ENCODE measurements at places on chromosomes 6 and 20.
A peak's percentile ranks its signal among the peaks of the same experiment; 100 is the strongest.

- peak; percentile 47 for DNase-seq
Observed at GRCh38 chr6:13427801-13428582, 59.4 kb downstream of the GFOD1 start.

DNA sequence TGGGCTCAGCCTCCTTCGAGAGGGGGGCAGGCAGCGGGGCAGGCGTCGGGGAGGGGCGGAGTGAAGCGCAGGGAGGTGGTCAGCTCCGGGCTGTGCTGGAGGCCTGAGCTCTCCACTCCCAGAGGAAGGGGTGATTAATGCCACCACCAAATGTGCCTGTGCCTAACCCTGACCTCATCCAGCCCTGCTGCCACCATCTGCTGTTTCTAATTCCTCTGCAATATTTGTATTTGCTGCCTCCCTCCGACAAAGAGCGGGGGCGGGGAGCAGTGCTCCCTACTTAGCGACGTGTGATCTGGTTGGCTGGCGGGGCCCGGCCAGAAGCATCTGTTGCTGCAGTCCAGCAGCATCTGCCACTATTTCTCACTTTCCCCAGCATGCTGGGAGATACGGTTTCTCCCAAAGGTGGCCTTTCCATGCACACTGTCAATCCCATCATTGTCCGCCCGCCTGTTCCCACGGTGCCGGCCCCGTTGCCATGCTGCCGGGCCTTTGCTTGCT is 47.0 kb downstream of the DLL1 start:
- no peak for DNase-seq

- no peak for DNase-seq
Observed at GRCh38 chr6:17431581-17431980, 38.2 kb downstream of the CAP2 start.

DNA sequence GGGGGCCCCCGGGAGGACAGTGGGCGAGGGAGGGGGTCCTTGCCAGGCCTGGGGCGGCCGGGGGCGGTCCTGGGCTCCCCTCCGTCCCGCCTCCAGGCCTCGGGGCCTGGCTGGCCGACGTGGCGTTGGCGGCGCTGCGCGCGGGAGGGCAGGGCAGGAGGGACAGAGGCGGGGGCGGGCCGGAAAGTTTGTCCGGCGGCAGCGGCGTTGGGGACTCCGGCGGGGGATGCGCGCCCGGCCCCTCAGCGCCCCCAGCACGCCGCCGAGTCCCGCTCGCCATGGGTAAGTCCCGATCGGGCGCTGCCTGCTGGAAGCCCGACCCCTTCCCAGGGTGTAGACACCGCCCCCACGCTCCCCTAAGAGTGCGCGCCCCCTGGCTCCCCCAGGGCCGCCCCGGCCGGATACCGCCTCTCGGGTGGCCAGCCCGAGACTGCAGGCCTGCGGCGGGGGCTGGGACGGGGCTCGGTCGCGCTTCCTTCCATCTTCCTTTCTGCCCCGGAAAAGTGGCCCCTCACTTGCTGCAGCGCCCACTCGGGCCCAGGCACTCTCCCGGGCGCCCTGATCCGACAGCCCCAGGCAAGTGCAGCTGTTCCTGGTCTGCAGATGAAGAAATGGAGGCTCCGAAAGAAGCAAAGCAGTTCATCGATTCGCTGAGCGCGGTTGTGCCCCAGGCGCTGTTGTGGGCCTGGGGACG is at the start of gene SLC2A10:
Gene SLC2A10 (plus strand): TSS at position 191 of the 694 bp plus-strand sequence. CDS start 88 bp downstream, at position 279.
- no peak for DNase-seq

GRCh38 chr6:41757931-41758640 is 10.9 kb upstream of the PGC start:
- no peak for DNase-seq

DNA sequence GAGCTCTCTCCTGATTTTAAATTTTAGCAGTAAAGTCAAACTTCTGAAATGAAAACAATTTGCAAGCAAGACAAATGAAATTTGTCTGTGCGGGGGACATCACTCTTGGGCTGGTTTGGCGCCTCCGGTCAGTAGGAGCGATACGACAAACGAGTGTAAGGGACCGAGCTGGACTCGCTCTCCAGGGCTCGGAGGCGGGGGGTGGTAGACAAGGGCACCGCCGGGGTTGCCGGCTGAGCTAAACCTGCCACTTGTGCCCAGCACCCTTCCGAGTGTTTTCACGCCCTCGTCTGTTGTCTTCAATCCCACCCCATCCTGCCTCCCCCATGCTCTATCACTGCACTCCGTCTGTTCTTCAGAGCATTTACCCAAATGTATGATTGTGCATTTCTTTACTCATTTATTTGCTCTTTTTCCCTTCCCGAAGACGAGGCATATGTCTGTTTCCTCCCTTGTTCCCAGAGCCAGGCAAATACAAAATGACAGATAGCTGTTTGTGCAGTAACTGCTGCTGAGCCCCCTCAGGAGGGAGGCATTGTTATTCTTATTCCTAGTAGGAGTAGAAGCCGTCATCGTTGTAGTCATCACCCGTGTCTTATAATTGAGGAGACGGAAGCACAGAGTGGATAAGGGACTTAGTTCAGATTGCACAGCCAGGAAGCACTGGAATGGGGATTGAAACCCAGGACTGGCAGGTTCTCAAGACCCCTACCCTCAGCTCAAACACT is 62.8 kb upstream of the APCDD1L start:
- DNase-seq: no peak

- DNase-seq: no peak
Observed at GRCh38 chr20:54928564-54928963, 453.2 kb downstream of the DOK5 start.

DNA sequence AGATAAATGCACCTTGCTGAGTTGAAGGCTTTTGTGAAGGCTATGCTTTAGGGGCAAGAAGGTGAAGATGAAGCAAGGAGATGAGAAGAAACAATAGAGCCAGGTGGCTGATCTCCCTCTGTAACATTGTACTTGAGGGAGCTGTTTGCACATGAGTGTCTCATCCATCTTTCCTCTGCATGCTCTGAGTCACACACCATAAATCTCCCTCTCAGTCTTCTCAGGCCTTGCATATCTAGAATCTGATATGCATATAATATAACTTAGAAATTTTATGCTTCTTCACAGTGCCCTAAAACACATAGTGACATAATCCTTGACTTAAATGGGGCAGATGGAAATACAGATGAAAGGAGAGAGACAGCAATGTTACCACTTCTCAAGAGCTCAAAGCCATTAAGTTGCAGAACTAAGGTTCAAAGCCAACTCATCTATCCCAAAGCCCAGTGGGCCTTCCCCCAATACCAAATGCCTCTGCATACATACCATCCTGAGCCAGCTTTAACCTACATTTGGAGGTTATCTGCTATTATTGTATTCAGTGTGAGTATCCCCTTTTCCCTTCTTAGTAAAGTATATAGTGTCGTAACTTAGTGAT is 62.4 kb upstream of the STXBP5 start:
- no peak for DNase-seq

- no peak for DNase-seq
Observed at GRCh38 chr6:1110164-1110563, 201.7 kb upstream of the FOXQ1 start.

- DNase-seq: no peak
Observed at GRCh38 chr6:152472325-152472724, 164.8 kb downstream of the SYNE1 start.

GRCh38 chr6:41591122-41591521 is 44.9 kb downstream of the FOXP4 start:
- no peak for DNase-seq

DNA sequence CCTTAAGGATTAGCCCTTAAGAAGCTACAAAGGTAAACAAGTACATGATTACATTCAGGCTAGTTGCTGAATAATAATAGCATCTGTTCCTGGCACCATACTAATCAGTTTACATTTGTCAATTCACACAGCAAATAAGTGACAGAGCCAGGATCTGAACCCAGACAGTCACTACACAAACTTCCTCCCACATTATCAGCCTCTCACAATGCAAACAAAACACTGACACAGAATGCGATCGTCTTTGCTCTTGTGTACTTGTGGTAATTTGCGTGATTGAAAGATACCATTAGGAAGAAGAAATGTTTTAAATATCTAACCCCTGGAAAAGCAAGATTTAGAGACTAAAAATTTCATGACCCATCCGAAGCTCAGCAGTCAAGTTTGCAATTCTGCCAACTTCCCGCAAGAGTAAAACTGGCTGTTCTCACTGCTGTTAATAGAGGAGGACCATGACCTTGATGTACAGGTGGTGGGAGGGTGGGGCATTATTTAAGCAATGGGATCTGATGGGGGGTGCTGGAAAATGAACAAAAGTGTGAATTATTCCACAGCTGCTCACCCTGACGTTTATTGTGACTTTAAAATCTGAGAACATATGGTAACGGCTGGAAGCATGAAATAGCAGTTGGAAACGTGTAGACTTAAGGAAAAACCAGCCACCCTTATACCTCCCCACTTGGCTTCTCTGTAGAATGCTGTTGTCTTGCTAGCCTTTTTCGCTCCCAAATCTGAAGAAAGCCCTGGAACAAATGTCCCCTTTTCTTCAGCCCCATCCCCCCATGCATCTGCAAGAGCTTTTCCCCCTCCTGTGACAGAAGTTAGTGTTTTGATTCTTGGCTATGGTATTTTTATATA is 95.3 kb upstream of the ARMC2 start:
- DNase-seq: no peak

Measured in CD4-positive, alpha-beta T cell treated with Interleukin-6 at 100 ng/mL for 8 hours (primary cell).